ENCODE measurements at places on chromosomes 4 and X.

DNA sequence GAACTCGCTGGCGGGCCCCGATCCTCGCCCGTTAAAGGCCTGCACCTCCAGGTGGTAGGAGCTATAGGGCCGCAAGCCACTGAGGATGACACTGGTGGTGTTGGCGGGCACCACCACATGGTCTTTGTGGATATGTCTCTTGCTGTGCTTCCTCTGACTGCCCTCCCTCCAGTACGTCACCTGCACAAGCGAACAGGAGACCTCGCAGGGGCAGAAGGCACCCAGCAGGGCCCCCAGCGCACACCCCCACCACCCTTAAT is 20.7 kb downstream of the L1CAM start:
- no peak for ATAC-seq

DNA sequence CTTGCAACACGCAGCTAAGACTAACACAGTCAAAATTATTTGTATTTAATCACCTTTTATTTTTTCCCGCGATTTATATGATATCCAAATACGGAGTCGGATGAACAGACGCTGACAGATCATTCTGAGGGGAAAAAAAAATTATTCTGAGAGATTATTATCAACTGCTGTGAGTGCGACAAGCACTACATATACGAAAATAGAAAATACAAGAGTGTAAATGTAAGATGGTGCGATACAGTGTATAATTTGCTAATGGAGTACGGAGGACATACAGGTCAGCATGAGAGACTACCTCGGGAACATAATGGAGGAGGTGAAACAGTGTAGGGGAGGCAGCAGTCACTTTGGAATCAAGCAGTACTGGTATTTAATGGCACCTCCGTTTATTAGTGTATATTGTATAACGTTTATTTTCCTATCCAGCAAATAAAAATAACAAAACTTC is 2.8 kb upstream of the LIN54 start:
- no peak for ATAC-seq

DNA sequence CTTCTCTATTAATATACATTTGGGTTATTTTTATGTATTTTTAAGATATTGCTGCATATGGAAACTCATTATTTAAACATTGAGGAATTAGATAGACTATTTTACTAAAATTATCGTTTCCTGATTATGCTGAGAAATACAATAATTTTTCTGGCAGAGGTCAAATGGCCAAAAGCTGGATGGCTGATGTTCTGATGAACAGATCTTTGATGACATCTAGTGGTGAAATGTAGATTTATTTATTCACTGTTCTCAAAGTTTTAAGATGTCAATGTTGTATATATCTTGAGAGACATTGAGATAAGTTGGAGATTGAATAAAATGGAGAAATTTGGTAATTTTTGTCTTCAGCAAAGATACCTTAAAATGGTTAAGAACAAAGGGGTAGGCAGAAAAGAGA is 96.2 kb downstream of the UGT8 start:
- no peak for ATAC-seq

DNA sequence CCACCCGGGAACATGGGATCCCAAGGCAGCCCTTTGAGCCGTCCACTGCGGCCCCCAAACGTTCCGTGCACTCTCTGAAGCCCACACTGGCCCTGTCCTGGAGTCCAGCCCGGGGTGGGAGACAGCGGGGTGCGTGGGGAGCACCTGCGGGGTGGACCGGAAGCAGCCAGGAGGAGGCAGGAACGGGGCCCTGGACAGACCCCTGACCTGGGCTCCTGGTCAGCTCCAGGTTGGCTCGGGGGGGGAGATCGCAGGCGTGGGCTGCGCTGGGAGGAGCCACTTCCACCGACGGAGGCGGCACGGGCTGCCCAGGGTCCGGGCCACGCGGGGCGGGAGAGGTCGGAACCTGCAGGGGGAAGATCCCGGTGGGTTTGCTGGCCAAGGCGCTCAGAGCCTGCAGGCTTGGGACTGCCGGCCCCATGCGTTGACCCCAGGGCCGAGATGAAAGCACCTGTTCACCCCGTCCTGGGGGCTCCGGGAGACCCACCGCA is 5.7 kb upstream of the PLCXD1 start:
- ATAC-seq = peak; percentile 49

DNA sequence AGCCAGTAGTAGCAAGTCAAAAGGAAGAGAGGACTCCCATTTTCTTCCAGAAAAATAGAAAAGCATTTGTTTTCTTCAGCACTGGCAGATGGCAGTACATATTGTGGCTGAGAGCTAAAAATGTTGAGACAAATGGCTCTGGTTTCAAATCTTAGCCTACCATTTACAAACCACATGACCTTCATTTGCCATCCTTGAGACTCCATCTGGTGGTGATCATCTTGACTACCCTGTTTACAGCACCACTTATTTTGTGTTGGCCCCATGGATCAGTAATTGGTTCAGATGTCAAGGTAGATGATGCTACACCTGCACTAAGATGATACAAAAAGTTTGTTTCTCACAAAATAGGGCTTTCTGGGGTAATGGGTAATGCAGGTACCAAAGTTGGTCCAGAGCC is 951.8 kb upstream of the IGFBP7 start:
- no peak for ATAC-seq

DNA sequence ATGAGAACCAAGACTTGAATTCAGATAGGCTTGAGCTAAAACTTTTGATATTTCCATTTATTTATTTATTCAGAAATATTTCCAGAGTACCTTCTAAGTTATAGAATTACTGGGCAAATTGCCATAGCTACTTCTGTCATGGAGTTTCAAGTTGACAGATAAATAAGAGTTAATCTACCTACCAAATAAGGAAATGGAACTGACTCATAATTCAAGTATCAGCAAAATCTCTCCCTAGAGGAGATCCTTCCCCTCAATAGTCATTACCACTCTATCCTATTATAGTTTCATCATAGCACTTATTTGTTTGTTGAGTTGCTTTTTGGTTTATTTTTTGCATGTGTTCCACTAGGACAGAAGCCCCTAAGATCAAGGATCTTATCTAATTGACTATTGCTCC is 48.8 kb upstream of the CCSER1 start:
- ATAC-seq = peak; percentile 72

DNA sequence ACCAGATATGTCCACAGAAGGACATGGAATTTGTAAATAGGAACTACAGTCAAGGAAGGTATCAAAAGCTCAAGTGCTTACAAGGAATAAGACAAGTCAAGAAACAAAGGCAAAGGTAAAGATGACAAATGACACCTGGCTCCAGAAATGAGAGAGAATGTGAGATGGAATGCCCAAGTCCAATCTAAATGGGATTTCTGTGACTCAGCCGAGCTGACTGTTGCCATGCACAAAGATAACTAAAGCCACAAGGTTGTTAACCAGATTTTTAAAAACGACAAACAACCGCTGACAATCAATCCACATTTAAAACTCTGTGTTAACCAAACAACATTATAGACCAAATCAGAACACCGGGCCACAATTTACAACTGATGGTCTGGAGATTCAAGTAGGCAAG is 1.1 kb downstream of the NFXL1 start:
- no peak for ATAC-seq

GRCh38 chr4:145830699-145831098 is 107.9 kb downstream of the ZNF827 start:
- ATAC-seq = peak; percentile 87

DNA sequence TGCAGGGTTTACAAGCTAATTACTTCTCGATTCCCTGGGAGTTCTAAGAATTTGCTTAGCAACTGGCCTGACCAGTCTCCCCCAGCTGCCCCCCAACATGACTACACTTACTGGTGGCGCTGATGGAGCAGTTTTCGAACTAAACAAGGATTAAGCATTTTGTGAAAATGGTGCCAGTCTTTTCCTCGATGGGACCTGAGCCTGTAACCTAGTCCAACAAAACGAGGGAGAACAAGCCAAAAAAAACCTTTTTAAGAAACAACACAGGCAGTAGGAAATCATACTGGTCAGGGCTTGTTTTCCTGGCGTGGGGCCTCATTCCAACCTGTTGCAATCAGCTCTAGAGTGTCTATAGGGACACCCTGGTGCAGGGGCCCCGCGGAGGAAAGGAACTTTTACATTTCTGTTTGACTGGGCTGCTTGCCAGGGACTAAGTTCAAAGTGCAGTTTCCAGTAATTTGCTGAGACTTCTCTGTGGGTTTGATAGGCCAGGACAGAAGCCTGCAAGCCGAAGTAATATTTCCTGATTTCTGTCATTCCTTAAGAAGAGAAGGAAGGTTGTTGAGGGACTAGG is 158.7 kb downstream of the SPRY1 start:
- ATAC-seq = no peak

DNA sequence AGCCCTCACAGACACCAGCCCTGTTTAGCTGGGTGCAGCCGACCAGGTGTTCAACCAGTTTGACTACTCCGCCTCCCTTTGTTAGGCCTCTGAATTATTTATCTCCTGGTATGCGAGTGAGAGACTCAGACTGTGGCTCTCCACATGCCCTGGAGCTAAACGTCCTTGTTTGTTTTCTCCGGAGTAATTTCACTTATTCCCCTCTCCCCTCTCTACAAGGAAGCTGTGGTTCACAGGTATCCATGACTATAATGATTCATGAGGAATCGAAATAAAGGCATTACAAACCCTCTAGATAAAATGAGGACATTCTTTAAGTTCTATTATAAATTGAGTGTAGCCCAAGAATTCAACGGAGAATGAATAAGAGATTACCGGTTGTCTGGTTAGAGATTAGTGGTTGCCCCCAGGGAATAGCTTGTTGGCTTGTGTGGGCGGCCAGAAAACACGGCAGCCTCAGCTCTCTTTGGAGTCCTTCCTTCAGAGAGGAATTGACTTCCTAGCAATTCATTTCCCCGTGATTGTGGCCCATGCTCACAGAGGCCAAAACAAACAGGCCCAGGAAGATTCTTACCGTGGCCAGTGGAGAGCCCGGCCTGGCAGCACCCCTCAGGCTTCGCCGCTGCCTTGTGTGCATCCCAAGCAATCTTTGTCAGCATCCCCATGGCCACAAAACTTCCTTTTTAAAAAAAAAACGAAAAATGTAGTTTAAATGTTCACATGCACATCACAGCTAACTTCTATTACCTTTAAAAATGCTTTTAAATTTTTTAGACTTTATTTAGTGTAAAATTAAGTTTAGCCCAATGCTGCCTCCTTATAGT is 60.2 kb upstream of the CBR4 start:
- no peak for ATAC-seq

DNA sequence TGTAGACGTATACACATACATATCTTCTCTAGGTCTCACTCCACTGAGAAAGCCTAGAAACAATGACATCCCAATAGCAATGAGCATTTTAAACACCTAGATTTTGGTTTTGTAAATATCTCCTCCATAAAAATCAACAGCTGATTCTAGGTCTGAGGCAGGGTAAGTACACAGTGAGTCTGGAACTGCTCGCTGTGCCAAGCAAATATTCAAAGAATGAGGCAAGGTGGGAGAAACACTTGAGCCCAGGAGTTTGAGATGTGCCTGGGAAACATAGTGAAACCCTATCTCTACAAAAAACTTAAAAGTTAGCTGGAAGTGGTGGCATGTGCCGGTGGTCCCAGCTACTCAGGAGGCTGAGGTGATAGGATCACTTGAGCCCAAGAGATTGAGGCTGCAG is 22.2 kb downstream of the ABCG2 start:
- ATAC-seq = no peak

GRCh38 chr4:107740950-107741701 is 21.1 kb upstream of the PAPSS1 start:
- ATAC-seq = no peak

DNA sequence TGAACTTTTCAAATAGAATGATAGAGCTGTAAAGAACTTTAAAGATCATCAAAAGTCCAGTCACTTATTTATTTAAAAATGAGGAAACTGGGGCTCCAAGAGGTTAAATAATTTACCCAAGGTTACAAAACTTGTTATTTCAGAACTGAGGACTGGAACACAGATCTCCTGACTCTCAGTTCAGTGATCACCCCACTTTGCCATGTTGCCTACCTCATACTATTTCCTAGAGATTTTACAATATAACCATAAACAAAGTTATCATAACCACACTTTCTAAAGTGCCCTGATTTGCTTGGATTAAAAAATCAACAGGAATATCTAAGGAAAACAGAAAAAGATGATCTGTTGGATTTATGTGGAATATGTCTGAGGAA is 7.4 kb upstream of the ACSL4 start:
- no peak for ATAC-seq

- ATAC-seq = no peak
Measured at GRCh38 chrX:71144651-71145050, at the start of gene NLGN3. TSS of gene NLGN3 (plus strand) at chrX:71144841. CDS start at chrX:71147750, 2,909 bp downstream.
